Activated naive CD8-positive, alpha-beta T cell treated with anti-CD3 and anti-CD28 coated beads for 36 hours (primary cell): ENCODE measurements at places on chromosomes 2 and 18. TPM values are rescaled to one million over a fixed set of nuclear protein-coding genes. Genes with fewer than 3 reads are reported as not detected.

The SLC16A14 gene
- 1.0 TPM for total RNA-seq

The INPP5D gene
- total RNA-seq = 38.7 TPM

The ASAP2 gene
- total RNA-seq = 0.04 TPM

The OTOS gene
- not detected for total RNA-seq

The FBXO48 gene
- total RNA-seq = 1.7 TPM

The RGPD6 gene
- total RNA-seq = 16.6 TPM

The MAPRE2 gene
- 74.0 TPM for total RNA-seq

The ABCB11 gene
- total RNA-seq = not detected

The RAMP1 gene
- 0.24 TPM for total RNA-seq

The TPO gene
- not detected for total RNA-seq

The CERKL gene
- 0.06 TPM for total RNA-seq

DNA sequence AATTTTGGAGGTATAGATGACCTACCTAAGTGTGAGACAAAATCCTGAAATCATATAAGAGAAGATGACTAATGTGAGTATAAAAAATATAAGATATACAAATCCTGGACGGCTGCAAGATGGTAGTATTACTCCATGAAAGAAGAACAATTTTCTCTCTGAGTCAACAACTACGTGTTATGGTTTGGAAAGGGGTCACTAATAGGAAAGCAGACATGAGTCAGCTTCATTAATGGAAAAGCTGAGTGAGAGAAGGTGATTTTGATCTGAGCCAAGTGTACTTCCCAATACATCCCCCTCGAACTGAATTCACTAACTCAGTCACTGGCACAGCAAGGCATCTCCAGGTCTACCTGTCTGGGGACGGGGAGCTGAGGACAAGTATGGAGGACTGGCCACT is 20.1 kb upstream of the SELENOI start:
- DNase-seq = no peak
- no peak overlapping the region for H3K4me3 ChIP-seq
- peaks cover 1% of the 10 kb centered on the region for H3K36me3 ChIP-seq
- no peaks in the 10 kb centered on the region for H3K27me3 ChIP-seq

GRCh38 chr2:150937030-150937429 is 324.6 kb downstream of the RBM43 start:
- H3K36me3 ChIP-seq = no peaks in the 10 kb centered on the region
- DNase-seq = no peak
- H3K27me3 ChIP-seq = no peaks in the 10 kb centered on the region
- H3K4me1 ChIP-seq = no peaks in the 10 kb centered on the region
- H3K4me3 ChIP-seq = no peak overlapping the region
- no peak overlapping the region for H3K27ac ChIP-seq

- H3K27ac ChIP-seq = no peak overlapping the region
- H3K4me1 ChIP-seq = no peaks in the 10 kb centered on the region
- no peak for DNase-seq
- H3K36me3 ChIP-seq = no peaks in the 10 kb centered on the region
- H3K4me3 ChIP-seq = no peak overlapping the region
Observed at GRCh38 chr2:121910139-121910538, 154.7 kb downstream of the TSN start.

DNA sequence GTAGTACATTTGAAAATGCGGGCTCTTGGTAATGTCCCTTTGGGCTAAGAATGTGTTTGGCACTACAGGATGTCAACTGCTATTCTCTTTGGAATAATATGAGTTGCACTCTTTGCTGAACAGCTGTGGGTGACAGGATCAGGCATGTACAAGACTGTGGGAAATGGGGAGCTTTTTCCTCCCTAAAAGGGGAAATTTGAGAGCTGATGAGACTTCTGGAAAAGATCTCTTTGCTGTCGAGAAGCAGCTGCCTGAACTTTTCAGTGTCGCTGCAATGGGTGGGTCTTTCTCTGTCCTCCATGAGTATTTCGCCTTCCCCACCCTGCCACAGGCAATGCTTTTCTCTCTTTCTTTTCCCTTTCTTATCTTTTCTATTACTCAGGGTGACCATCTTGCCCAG is 762.2 kb upstream of the GCFC2 start:
- H3K36me3 ChIP-seq = no peaks in the 10 kb centered on the region
- DNase-seq = no peak
- H3K27ac ChIP-seq = no peak overlapping the region

- H3K27ac ChIP-seq = no peak overlapping the region
- no peak overlapping the region for H3K4me3 ChIP-seq
- H3K27me3 ChIP-seq = no peaks in the 10 kb centered on the region
- H3K36me3 ChIP-seq = peaks cover 16% of the 10 kb centered on the region
- no peak for DNase-seq
Observed at GRCh38 chr2:135227386-135227785, 175.3 kb downstream of the RAB3GAP1 start.

- H3K27me3 ChIP-seq = peaks cover 63% of the 10 kb centered on the region
- no peak overlapping the region for H3K27ac ChIP-seq
- peaks cover 5% of the 10 kb centered on the region for H3K4me1 ChIP-seq
Observed at GRCh38 chr18:78970774-78971333, 8.8 kb upstream of the SALL3 start.

- no peaks in the 10 kb centered on the region for H3K27me3 ChIP-seq
- H3K27ac ChIP-seq = peak overlapping the region; percentile 27
- DNase-seq = no peak
- H3K4me3 ChIP-seq = no peak overlapping the region
- H3K4me1 ChIP-seq = peaks cover 59% of the 10 kb centered on the region
- peaks cover 21% of the 10 kb centered on the region for H3K36me3 ChIP-seq
Observed at GRCh38 chr18:35073186-35074105, 32.2 kb downstream of the MAPRE2 start.

- no peak overlapping the region for H3K27ac ChIP-seq
- H3K4me1 ChIP-seq = no peaks in the 10 kb centered on the region
- no peaks in the 10 kb centered on the region for H3K36me3 ChIP-seq
- DNase-seq = no peak
Observed at GRCh38 chr2:116499389-116499788, 1315.1 kb upstream of the DDX18 start.

GRCh38 chr2:29113027-29113686 is 2.1 kb upstream of the CLIP4 start:
- H3K4me1 ChIP-seq = peaks cover 25% of the 10 kb centered on the region
- no peak overlapping the region for H3K4me3 ChIP-seq
- DNase-seq = no peak
- peaks cover 3% of the 10 kb centered on the region for H3K36me3 ChIP-seq
- H3K27me3 ChIP-seq = peaks cover 5% of the 10 kb centered on the region

- H3K4me1 ChIP-seq = peaks cover 22% of the 10 kb centered on the region
- peaks cover 4% of the 10 kb centered on the region for H3K27me3 ChIP-seq
- H3K36me3 ChIP-seq = peaks cover 3% of the 10 kb centered on the region
- H3K27ac ChIP-seq = no peak overlapping the region
- DNase-seq = no peak
Observed at GRCh38 chr2:73823916-73824523, 4.7 kb upstream of the STAMBP start.

DNA sequence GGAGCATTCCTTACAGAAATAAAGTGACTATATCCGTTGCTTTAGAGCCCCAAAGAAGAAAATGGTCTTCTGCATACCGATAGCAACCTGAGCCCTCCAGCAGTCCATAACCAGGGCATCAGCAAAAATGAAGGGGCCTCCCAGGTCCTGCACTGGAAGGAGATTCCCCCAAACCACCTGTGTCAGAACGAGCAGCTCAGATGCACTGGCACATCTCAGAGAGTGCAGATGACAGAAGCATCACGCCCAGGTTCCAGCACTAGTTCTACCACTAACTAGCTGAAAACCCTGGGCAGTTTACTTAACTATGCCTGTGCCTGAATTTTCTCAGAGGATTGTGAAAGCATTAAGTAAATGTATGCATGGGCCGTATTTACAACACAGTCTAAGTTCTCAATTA is 466.7 kb upstream of the MYT1L start:
- no peaks in the 10 kb centered on the region for H3K36me3 ChIP-seq
- H3K27me3 ChIP-seq = peaks cover 5% of the 10 kb centered on the region

DNA sequence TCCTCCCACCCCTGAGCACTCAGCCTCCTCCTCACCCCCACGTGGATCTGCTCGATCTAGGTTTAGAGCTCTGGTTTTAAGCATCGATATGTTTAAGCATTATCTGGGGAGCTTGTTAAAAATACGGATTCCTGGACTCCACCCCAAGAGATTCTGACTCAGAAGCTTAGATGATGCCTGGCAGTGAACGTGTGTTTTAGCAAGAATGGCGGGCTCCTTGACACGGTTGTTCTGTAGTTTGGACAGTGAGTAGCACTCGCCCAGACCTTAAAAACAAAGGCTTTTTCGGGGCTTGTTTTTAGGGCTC is 47.3 kb downstream of the LDLRAD4 start:
- peaks cover 63% of the 10 kb centered on the region for H3K4me1 ChIP-seq
- no peak for DNase-seq
- peak overlapping the region; percentile 62 for H3K4me3 ChIP-seq
- no peaks in the 10 kb centered on the region for H3K27me3 ChIP-seq
- H3K36me3 ChIP-seq = peaks cover 7% of the 10 kb centered on the region
- peak overlapping the region; percentile 90 for H3K27ac ChIP-seq

DNA sequence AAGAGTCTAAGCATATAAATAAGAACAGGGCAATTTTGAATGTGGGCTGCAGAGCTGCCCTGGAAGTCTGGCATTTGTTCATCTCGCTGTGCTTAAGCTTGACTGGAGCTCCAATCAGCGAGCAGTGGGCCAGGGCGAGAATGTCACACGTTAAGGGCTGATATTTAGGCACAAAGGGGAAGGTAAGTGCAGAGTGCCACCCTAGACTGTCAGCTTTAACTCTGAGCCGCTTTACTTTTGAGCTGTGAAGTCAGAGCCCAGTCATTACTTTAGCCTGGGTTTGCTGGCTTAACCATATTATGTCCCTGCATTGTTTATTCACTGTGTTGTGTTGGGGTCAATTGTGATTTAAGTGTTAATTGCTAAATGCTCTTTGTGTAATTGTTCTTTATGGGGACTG is 236.1 kb upstream of the SIX3 start:
- H3K36me3 ChIP-seq = peaks cover 3% of the 10 kb centered on the region
- no peak overlapping the region for H3K27ac ChIP-seq
- peaks cover 3% of the 10 kb centered on the region for H3K4me1 ChIP-seq
- DNase-seq = no peak

- H3K27me3 ChIP-seq = no peaks in the 10 kb centered on the region
- no peak overlapping the region for H3K4me3 ChIP-seq
- no peaks in the 10 kb centered on the region for H3K36me3 ChIP-seq
- H3K27ac ChIP-seq = no peak overlapping the region
- DNase-seq = no peak
Observed at GRCh38 chr2:154193246-154193645, 321.5 kb downstream of the GALNT13 start.

DNA sequence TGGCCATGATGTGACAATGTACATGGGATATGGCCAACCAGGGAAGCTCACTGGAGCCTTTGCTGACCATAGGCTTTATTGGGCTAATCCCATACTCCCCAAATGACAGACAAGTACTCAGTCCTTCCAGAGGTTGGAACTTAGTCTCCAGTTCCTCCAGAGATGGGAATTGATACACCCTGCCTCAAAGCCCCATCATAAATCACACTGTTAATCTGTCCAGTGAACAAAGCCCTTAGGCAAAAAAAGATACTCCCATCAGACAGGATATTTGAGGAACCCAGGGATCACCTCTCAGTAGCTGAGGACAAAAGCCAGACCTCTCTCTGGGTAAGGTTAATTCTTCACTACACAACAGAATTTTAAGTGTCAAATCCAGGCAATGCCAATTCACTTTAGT is 247.5 kb upstream of the CDH20 start:
- no peak overlapping the region for H3K27ac ChIP-seq
- no peaks in the 10 kb centered on the region for H3K4me1 ChIP-seq
- H3K36me3 ChIP-seq = no peaks in the 10 kb centered on the region
- no peaks in the 10 kb centered on the region for H3K27me3 ChIP-seq
- no peak for DNase-seq
- H3K4me3 ChIP-seq = no peak overlapping the region

GRCh38 chr18:32769071-32769585 is 3.7 kb downstream of the KLHL14 start:
- no peak for DNase-seq
- peak overlapping the region; percentile 54 for H3K4me3 ChIP-seq
- H3K27ac ChIP-seq = no peak overlapping the region
- H3K36me3 ChIP-seq = no peaks in the 10 kb centered on the region

- DNase-seq = no peak
- peak overlapping the region; percentile 77 for H3K4me3 ChIP-seq
- H3K36me3 ChIP-seq = no peaks in the 10 kb centered on the region
Observed at GRCh38 chr2:221571025-221571550, 1.0 kb downstream of the EPHA4 start.

- no peaks in the 10 kb centered on the region for H3K36me3 ChIP-seq
- H3K4me3 ChIP-seq = no peak overlapping the region
- H3K27me3 ChIP-seq = no peaks in the 10 kb centered on the region
- H3K4me1 ChIP-seq = no peaks in the 10 kb centered on the region
- no peak overlapping the region for H3K27ac ChIP-seq
Observed at GRCh38 chr18:58355243-58355642, 273.6 kb downstream of the ALPK2 start.

DNA sequence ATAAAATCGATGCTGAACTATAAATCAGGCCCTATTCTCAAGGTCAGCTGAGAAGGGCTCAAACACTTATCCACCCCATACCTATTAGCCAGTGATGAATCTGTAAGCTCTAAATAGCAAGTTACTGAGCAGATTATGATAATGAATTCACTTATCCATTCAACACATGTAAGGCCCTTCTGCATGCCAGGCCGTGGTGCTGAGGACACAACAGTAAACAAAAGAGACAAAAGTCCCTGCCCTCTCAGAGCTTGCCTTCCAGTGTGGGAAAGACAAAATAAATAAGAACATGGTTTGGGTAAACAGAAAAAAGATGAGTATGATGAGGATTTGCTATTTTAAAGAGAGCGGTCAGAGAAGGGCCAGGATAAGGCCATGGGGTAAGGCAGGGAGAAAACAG is 11.7 kb downstream of the TTC32 start:
- no peak for DNase-seq
- no peak overlapping the region for H3K27ac ChIP-seq
- no peak overlapping the region for H3K4me3 ChIP-seq
- H3K27me3 ChIP-seq = no peaks in the 10 kb centered on the region
- H3K36me3 ChIP-seq = peaks cover 14% of the 10 kb centered on the region
- peaks cover 30% of the 10 kb centered on the region for H3K4me1 ChIP-seq

DNA sequence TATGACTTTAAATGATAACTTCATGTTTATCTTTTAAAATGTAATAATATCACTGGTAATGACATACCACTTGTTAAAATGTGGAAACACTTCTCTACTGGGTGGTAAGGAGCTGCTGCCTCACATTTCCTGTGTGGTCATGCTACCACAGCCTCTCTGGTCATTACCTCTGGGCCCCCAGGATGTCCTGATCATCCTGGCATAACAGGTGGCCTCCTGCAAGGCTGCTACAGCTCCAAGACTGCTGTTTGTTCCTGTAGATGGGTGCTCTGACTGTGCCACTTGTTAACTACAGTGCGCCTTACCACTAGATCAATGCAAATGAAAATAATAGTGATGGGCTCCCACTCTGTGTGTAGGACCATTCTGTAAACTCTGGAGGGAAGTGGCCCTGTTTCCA is 500.2 kb upstream of the SPRED2 start:
- no peak overlapping the region for H3K27ac ChIP-seq
- no peak overlapping the region for H3K4me3 ChIP-seq
- DNase-seq = no peak
- H3K27me3 ChIP-seq = peaks cover 4% of the 10 kb centered on the region
- H3K4me1 ChIP-seq = no peaks in the 10 kb centered on the region
